Stimulated activated CD4-positive, alpha-beta T cell treated with anti-CD3 and anti-CD28 coated beads, Interleukin-2, amount 100 ng/mL, for 48 hours (primary cell): ENCODE measurements at places on chromosomes 4 and X.

- DNase-seq, result no peak
These were observed 1.4 kb downstream of the SEPSECS start for GRCh38 chr4:25158817-25159216.

GRCh38 chrX:147912093-147912801 lies 528 bp downstream of the FMR1 start:
- no peak for DNase-seq

GRCh38 chr4:117514391-117515175 lies 429.2 kb upstream of the TRAM1L1 start:
- DNase-seq, result no peak

DNA sequence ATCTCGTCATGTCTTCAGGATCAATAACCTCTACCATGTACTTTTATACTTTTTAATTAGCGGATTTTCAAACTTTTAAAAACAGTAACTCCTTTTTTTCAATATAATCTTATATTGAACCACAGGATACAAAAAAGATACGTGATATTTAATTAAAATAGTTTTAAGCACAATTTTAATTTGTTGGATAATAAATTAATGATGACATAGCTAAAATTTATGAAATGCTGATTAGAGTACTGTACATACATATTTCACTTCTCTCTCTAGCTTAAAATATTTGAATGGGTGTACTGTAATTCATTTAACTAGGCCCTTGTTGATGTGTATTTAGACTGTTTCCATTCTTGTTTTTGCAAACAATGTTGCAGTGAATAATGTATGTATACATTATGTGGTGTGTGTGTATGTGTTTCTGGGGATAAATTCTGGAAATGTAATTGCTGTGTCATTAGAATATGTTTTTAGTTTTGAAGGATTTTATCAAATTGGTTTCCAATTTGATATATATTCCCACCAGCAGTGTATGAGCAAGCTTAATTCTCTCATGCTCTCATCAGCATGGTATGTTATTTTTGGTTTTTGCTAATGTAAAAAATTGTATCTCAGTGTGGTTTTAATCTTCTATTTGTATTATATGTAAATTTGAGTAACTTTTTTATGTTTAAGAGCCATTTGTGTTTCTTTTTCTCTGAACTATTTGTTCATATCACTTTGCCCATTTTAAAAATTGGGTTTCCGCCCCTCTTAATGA lies 66.4 kb downstream of the CDKL5 start:
- no peak for DNase-seq

- no peak for DNase-seq
These were observed 42.3 kb downstream of the NALF2 start for GRCh38 chrX:69546417-69546816.

DNA sequence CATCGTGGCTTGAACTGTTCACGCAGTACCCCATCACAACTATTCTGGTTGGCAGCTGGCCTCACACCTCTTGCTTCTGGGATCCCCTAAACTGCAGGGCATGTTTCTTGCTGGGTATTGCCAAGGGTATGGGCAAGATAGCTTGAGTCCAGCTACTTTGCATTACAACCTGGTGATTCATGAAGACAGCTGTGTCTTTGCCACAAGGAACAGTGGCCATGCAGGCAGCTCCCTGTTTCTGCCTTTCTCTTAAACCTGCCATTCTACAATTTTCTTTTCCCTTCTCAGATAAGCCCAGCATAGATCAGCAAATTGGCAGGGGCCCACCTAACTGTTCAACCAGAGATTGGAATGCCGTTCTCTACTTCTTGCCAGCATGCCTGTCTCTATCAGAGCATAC lies 42.8 kb downstream of the TENM3 start:
- DNase-seq, result no peak

DNA sequence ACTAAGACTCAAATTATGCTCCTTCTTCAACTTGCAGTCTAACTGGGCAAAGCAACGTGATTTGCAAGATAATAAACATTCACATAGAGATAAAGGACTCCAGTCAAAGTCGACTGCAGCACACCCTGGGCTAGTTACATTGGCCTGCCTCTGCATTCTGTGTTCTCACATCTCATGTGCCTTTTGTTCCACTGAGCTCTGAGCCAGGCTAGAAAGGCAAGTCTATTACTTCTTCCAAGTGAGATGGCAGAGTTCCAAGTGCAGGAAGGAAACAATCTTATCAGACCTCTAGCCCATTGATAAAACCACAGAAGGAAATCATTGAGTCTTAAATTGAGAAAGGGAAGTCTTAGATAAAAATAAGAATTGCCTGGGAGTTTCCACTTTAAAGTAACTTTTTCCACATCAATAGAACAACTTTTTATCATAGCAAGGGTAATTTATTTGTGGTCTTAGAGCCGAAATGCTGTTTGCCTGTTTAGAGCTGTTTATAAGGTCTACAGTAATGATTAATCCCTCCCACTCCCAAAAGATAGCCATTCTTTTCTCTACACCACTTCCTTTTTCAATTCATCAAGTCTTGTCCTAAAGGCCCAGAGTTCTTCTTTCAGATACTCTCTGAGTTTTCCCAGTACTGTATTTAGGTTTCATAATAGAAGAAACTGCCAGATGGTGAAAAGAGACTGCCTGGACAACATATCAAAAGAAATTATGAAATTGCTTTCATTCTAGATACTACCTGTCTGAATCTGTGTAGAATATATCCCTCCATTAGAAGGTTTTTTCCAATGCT lies 200.2 kb downstream of the GUCY2F start:
- DNase-seq, result no peak

DNA sequence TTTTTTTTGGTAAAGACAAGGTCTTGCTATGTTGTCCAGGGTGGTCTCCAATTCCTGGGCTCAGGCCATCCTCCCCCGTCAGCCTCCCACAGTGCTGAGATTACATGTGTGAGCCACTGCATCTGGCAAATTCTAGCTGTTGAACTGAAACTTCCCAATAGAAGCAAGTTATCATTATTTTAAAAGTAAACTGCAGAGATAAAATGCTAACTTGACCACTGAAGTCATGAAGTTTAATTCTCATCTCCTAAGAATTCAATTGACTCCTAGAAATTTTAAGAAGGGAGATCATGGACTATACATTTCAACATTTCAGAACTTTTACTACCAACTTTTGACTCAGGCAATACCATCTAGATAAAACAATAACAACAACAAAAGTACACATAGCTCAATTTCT lies 11.7 kb upstream of the EXOSC9 start:
- no peak for DNase-seq

- no peak for DNase-seq
These were observed 15.6 kb downstream of the DGKQ start for GRCh38 chr4:957581-958313.

- no peak for DNase-seq
These were observed 852 bp downstream of the MAGEH1 start for GRCh38 chrX:55452833-55453124.

GRCh38 chrX:134821370-134821769 lies 163.1 kb upstream of the PLAC1 start:
- DNase-seq, result no peak

DNA sequence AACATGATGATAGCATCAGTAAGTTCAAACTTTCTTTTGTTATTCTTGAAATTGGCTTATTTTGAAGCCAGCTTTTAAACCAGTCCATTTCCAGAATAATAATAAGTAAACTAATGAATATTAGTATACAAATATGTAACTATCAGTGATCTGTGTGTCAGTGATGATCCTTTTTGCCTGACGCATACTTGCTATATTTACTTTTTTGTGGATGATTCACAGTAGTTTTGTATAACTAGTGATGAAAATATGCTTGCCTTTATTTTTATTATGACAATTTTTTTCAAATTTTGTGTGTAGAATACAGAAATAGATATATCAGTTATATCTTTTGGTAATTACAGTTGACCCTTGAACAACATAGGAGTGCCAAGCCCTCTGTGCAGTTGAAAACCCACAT lies 49.5 kb downstream of the USP53 start:
- DNase-seq, result no peak

DNA sequence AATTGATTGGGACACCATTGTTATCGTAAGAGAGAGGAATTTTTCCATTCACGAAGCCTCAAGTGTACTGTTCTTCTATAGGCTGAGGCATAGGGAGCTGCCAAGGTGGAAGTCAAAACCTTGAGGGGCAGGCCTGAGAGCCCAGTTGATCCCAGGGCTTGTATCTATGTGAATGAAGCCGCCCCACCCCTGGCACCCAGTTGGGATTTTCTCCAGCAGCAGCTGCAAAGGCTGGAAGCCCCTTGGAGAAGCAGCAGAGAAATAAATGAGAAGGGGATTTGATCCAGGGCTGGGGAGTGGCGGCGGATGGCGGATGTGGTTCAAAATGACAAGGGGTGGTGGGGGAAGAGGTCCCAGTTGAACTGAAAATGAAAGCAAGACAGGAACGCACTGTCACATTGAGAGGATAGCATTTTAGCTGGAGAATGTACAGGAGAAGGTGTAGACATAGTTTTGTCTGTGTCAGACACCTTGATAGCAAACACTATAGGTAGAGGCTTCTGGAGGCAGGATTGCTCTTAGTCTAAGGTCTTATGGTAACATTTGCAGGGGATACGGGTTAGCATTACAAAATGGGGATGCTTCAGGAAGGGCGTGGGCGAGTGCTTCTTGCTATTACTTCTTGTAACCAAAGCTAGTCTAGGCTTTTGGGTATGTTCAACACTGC lies 32.6 kb downstream of the DOCK11 start:
- DNase-seq, result peak; percentile 36

GRCh38 chr4:145819853-145820181 lies 118.8 kb downstream of the ZNF827 start:
- DNase-seq, result no peak

GRCh38 chr4:69744157-69744478 lies 16.3 kb downstream of the SULT1B1 start:
- DNase-seq, result no peak

DNA sequence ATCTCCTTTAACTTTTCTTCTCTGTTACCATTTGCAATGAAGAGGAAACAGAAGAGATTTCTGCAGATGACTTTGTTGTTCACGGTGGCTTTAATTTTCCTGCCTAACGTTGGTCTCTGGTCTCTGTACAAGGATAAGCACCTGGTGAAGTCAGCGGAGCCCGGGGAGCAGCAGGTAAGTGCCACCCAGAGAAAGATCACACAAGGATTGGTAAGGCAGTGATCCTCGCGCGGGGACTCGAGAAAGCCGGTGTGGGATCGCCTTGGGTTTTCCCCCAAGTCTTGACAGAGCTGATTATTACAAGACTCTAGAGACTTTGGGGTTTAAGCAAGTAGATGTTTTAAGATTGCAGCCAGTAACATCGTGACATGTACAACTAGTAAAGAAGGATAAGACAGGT lies 1.3 kb downstream of the GALNTL6 start:
- no peak for DNase-seq

GRCh38 chr4:173357939-173358338 lies 12.8 kb upstream of the SAP30 start:
- DNase-seq, result no peak

GRCh38 chr4:146488495-146489174 lies 33.1 kb downstream of the SLC10A7 start:
- DNase-seq, result no peak

DNA sequence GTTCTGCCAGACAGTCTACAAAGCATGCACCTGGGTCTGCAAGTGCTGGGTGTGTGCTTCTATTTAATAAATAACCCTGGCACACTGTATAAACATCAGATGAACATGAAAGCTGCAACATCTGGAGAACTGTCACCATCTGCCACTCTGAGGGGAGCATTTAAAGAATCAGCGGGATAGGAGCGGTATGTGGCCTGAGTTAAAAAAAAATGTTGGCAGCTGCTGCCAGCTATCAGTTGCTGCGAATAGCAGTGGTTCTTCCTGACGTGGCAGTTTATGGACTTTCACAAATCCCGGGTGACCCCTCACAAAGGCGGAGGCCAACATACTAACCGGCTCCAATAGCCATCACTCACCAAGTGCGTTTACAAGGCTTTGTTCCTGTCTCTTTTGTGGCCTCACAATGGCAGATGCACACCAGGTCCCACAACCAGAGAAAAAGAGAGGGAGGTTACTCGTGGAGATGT lies 95.1 kb downstream of the RASL11B start:
- no peak for DNase-seq

DNA sequence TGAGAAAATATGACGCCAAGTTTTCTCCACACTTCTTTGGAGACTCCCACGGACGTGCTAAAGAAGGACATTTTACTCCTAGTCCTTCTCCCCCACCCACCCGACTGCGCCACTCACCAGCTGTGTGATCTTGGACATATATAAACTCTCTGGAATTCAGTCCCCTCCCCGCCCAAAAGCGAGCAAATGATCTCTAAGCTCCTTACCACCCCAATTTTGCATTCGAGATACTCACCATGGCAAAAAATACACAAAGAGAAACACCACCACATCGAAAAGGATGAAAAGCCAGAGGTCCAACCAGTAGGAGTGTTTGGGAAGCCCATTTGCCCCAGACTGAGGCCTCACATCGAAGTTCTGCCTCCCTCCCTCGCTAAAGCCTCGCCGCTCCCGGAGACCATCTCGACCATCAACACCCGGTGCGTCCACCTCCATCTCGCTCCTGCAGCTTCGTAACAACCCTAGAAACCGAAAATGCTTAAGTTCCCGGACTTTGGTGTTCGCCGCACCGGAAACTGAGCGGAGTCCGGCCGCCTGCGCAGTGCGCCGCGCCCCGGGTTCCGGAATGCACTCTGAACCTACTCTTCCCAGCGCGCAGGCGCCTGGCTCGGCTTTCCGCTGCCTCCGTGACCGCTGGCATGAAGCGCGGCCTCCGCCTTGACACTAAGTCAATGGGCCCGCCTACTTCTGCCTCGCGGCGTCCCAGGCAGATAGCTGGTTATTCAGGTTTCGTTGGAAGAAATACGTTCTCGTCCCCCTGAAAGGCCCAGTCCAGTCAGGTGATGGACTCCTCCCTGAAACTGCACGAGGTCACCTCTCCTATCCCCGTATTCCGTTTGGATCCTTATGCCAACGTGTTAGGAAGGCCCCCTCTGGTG lies 21.6 kb downstream of the FABP2 start:
- peak; percentile 90 for DNase-seq

DNA sequence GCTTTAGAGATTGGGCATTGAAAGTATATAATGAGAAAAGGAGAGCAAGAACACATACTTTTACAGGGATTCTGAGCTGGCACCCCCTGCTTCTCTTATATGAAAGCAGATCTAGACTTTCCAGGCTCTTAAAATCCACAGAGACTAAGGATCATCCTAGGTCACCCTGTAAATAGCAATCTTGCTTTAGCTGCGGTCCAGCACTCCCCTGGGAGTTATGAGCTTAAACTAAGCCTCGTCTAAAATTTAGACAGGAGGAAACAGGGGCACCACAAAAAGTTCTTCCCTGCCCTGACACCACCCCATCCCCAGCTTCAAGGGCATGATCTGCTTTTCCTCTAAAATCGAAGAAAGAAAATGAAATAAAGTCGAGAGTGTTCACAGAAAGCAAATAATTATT lies 143.3 kb upstream of the KCNIP4 start:
- no peak for DNase-seq

DNA sequence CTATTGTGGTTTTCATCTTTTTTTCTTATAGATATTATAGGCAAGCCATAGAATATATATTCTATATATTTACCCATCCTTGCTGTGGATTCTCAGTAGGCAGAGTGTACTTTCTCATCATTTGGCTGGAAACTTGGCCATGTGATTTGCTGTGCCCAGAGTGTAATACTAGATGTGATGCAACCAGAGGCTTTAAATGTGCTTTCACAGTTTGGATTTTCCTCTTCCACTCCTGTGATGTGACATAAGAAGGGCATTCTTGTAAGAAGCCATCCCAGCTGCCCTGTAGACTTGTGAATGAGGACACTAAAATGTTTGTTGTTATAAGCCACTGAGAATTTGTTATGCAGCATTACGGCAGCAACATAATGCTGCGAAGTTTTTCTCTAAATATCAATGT lies 10.4 kb upstream of the HPGDS start:
- DNase-seq, result no peak

GRCh38 chr4:86892636-86892960 lies 376 bp upstream of the C4orf36 start:
- DNase-seq, result no peak
